Activated naive CD4-positive, alpha-beta T cell (primary cell): ENCODE measurements at places on chromosomes 5 and 9.

DNA sequence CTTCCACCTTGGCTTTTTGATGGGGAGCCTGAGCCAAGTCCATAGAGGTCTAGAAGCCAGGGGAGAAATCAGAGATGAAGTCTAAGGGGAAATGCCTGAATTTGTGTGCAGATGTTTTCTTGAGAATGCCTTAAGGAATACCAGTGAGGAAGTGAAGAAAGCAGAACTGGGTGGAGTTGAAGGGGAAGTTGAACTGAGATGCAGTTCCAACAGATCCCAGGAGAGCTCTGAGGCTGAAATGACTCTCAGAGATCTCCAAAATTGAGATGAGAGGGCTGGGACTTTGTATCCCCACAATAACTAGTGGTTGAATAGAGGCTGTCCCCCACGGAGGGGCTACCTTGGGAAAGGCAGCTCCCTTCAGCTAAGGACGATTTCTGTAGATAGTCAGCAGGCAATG is 197.1 kb downstream of the ZNF462 start:
- DNase-seq = no peak

DNA sequence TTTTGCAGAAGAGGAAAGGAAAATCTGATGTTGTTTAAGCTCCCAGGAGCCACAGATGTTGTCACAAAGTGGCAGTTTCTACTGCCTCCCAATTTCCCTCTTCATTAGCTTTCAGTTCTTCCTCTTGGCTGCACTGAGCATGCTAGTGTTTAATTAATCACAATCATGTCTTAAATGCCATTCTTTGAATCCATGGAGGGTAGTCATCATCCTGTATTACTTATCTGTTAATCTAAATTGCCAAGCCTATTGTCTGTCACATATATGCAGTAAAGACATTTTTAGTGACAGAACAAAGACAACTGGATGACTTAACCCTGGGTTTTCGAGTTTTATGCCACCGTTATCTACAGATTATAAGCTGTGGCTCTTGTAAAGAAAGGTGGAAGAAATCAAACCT is 14.7 kb downstream of the KLHL9 start:
- no peak for DNase-seq

DNA sequence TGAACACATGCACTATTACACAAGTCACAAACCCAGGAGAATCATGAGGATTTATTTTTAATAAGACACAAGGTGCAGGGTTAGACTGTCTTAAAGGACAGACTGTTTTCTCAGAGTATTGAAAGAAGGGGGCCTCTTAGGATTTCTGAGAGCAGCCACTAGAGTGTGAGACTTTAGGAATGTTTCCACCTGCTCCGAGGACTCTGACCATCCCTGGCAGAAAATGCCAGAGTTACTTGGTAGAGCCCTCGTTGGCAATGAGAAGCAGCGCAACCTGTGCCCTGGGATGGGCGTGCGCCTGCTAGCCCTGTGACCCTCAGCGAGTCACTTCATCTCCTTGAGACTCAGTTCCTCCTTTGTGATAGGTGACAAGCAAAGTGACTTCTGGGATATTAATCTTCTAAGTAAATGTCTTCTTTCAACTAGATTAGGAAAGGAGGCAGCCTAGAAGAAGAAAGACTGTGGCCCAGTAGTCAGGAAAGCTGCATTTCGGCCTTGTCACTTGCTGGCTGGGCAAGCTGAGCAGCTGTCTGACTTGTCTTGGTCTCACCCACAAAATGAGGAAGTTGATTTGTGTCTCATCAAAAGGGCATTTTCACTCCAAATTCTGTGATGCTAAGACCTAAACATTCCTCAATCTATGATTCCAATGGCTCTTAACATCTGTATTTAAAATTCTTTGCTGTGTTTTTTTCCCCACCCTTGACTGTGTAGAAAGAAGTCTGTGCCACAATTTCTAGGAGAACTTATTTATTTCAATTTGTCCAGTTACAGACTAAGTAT is 60.5 kb downstream of the PTCD2 start:
- no peak for DNase-seq

DNA sequence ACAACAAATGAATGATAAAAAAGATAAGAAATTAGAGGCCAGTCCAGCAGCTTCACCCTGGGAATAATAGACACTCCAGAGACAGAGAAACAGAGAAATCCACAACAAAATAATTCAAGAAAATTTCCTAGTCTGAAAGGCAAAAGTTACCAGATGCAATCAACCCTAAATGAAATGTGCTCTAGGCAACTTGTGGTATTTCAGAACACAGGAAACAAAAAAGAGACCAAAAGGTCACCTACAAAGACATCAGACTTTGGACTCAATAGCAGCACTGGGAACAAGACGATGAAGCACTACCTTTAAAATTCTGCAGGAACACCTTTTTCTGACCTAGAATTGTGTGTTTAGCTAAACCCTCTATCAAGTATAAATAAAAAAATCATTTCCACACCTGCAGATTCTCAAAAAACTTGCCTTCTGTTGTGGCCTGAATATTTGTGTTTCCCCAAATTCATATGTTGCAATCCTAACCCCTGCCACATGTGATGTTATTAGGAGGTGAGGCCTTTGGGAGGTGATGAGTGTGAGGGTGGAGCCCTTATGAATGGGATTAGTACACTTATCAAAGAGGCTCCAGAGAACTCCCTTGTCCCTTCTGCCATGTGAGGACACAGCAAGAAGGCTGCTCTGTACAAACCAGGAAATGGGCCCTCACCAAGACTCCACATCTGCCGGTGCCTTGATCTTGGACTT is 5.9 kb upstream of the MAPK9 start:
- no peak for DNase-seq

GRCh38 chr5:45680950-45681349 is 15.2 kb downstream of the HCN1 start:
- DNase-seq = no peak

GRCh38 chr9:119905724-119906123 is 536.5 kb upstream of the BRINP1 start:
- DNase-seq = no peak

DNA sequence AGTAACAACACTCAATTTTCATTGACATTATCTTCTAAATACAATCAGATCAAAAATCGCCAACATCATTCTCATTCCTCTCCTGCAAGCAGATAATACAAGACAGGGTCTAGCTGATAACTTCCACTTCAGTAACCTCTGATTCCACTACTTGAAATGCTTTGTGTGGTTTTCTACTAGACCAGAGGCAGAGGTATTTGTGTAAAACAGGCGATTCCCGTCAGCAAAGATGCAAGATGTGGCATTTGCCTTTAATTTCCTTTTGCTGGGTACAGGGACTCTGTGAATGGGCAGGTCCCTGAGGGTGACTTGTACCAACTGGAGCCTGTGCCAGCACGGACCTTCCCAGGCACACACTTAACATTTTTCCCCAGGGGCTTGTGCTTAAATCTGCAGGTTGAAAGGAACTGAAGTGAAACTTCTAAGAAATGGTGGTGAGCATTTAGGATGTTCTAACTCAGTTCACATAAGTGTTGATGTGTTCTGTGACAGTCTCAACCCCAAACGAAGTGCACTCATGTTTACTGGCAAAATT is 625.5 kb upstream of the WWC1 start:
- DNase-seq = no peak

GRCh38 chr5:15376803-15377202 is 123.2 kb upstream of the FBXL7 start:
- DNase-seq = no peak

GRCh38 chr5:133333326-133334150 is 278.8 kb downstream of the FSTL4 start:
- no peak for DNase-seq

DNA sequence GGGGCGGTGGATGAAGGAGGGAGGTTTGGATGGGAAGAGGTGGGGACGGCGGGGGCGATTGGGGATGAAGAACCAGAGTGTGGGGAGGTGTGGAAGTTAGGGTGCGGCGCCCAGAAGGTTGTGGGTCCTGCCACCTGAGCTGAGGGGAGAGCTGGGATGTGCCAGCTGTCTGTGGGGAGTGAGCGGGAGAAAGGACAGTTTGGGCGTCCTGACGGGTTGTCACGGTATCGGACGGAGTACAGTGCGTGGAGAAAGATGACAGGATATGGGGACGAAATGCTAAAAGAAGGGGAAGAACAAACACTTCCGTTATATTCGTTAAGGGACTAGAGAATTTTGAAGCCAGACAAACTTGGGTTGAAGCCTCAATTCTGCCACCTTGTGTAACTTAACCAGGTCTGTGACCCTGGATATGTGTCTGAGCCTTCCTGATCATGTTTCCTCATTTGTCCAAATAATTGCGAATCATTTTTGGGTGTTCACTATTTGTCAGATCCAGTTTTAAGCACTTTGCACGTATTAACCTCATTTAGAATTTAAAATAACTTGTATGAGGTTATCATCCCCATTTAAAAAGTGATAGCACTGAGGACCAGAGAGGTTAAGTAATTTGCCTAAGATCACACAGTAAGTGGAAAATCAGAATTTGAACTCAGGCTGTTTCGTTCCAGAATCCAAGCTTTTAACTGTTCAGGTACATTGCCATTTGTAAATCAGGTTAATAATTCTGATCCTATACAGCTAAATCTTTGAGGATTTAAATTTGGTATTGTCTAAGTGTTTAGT is 689 bp downstream of the CNTRL start:
- peak; percentile 19 for DNase-seq

- DNase-seq = no peak
These were observed 226.7 kb downstream of the PRR16 start for GRCh38 chr5:120690621-120691407.

GRCh38 chr5:181161534-181162175 is 14.3 kb downstream of the OR2V2 start:
- no peak for DNase-seq

- DNase-seq = no peak
These were observed 9.7 kb upstream of the PDCD1LG2 start for GRCh38 chr9:5500441-5501235.

- no peak for DNase-seq
These were observed 160.9 kb downstream of the CETN3 start for GRCh38 chr5:90248640-90249039.

- no peak for DNase-seq
These were observed 10.9 kb downstream of the MFAP3 start for GRCh38 chr5:154049636-154050035.

DNA sequence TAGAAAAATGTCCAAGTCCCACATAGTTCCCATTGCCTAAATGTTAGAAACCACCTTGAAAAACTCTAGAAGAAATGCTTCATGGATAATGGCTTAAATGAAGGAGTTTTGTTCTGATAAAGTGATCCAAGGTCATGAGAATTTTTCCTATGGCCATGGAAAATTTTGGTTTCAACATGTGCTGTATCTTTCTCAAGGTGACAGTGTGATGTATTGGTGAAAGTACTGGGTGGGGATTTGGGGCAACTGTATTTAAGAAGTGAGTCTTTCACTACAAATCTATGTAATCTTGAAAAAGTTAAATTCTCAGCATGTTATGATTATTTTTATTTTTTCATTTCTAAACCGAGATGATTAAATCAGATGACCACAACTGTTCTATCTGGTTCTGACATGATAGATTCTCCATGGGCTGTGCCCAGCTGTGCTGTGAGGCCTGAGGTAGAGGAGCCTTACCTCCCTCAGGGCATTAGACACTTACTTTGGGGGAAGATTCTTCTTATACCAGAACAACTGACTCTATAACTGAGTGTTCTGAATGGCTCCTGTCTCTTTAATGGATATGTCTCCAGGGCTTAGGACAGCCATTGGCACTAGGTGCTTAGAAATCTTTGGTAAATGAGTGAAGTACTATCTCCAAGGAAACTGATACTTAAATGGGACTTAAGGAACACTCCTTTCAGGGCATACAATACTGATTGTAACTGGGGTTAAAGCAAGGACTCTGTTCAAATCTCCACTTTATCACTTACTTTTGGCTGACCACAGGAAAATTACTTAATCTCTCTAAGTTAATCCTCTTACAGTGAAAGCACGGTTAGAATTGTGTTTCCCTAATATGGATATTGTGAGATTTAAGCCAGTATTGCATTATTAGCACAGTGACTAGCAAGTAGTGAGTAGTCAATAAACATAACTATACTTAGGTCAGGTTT is 397.4 kb upstream of the MEF2C start:
- no peak for DNase-seq

DNA sequence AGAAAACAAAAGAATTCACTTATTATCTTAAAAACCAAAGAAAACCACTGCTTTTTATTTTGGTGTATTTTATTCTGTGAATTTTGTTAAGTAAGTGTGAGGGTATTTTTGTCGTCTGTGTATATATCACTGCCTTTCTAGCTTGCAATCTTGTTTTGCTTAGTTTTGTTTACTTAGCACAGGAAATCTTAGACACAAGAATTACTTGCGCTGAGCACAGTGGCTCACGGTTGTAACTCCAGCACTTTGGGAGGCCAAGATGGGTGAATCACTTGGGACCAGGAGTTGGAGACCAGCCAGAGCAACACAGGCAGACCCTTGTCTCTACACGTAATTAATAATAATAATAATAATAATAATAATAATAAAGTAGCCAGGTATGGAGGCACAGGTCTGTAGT is 230.3 kb downstream of the PAPPA start:
- no peak for DNase-seq
